Activated naive CD8-positive, alpha-beta T cell treated with anti-CD3 and anti-CD28 coated beads, Interleukin-2, amount 10 ng/mL, durations not matched to agents 7 days and 5 days (primary cell): ENCODE measurements at places on chromosomes 4 and X. TPM values are rescaled to one million over a fixed set of nuclear protein-coding genes. Genes with fewer than 3 reads are reported as not detected.

GSPT2 gene
- total RNA-seq, result 14.3 TPM

DNA sequence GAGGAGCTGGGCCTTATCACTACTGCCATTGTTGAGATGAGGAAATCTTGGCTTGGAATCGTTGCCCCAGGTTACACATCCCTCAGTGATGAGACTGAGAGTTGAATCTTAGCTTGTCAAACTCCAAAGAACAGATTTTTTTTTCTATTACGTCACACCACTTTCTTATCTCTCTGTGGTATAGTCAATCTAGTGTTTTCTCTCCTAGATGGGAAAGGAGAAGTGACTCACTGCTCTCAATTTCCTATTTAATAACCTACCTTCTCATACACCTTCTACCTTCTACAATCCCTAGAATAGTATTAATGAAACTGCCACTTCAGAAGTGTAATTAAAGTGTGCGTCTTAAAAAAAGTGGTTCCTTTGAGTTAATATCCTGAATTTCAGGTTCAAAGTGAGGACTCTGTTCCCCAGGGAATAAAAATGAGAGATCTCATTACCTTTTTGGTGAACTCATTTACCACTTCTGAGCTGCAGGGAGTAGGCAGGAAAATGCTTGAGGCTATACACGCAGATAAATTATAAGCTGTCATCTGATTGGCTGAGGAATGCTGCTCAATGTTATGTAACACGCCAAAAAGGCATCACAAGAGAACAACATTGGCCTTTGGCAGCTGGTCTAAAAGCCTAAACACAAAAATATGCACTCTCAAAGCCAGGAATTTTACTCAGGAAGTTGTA, 59.3 kb downstream of the MAD2L1 start:
- H3K4me1 ChIP-seq, result no peaks in the 10 kb centered on the region
- no peaks in the 10 kb centered on the region for H3K36me3 ChIP-seq
- H3K27ac ChIP-seq, result no peak overlapping the region
- no peak overlapping the region for H3K4me3 ChIP-seq
- H3K27me3 ChIP-seq, result peaks cover 4% of the 10 kb centered on the region

- no peak overlapping the region for H3K27ac ChIP-seq
- peaks cover 38% of the 10 kb centered on the region for H3K27me3 ChIP-seq
- H3K4me1 ChIP-seq, result peaks cover 36% of the 10 kb centered on the region
- no peak for DNase-seq
- H3K4me3 ChIP-seq, result no peak overlapping the region
Measured at GRCh38 chr4:3305610-3306371, 13.0 kb downstream of the RGS12 start.

- no peaks in the 10 kb centered on the region for H3K27me3 ChIP-seq
- no peak overlapping the region for H3K27ac ChIP-seq
- H3K4me3 ChIP-seq, result no peak overlapping the region
- no peak for DNase-seq
Measured at GRCh38 chr4:173013232-173013930, 155.2 kb upstream of the GALNT7 start.

DNA sequence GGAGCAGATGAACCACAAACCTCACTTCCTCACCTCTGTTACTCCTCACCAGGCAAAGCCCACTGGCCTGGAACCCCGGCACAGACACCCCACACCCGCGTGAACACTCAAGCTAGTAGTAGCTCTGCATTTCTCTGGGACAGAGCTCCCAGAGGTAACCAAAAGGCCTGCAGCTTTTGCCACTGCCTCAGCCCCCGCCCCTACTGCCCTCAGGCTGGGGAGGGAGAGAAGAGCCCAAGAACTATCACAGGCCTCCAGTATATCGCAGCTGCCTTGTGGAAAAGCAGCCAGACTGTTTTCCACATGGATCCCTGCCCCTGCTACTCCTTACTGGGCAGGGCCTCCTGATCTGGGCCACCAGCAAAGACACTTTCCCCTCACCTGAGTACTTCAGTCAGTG, 728.7 kb upstream of the ACTRT1 start:
- H3K27me3 ChIP-seq, result no peaks in the 10 kb centered on the region
- H3K27ac ChIP-seq, result no peak overlapping the region
- DNase-seq, result no peak
- no peak overlapping the region for H3K4me3 ChIP-seq

ODAM gene
- total RNA-seq, result not detected

- no peaks in the 10 kb centered on the region for H3K36me3 ChIP-seq
- H3K27me3 ChIP-seq, result no peaks in the 10 kb centered on the region
- H3K27ac ChIP-seq, result no peak overlapping the region
- H3K4me1 ChIP-seq, result no peaks in the 10 kb centered on the region
- no peak for DNase-seq
- no peak overlapping the region for H3K4me3 ChIP-seq
Measured at GRCh38 chr4:85127653-85128052, 161.2 kb upstream of the WDFY3 start.

GRCh38 chr4:48162162-48162561, 28.1 kb upstream of the TXK start:
- no peak for DNase-seq
- H3K27me3 ChIP-seq, result no peaks in the 10 kb centered on the region
